ENCODE measurements at places on chromosomes 11 and 22. TPM values are rescaled to one million over a fixed set of nuclear protein-coding genes. Genes with fewer than 3 reads are reported as not detected.

Gene PEX26
- total RNA-seq = 65.5 TPM

Gene CCDC81
- total RNA-seq = 0.16 TPM

Gene RTN4RL2
- total RNA-seq = 0.43 TPM

Gene SERGEF
- total RNA-seq = 37.0 TPM

Gene FXYD2
- 8.3 TPM for total RNA-seq

Gene RAD9A
- 33.7 TPM for total RNA-seq

GRCh38 chr22:20904980-20905355 is 12.2 kb upstream of the CRKL start:
- no peaks in the 10 kb centered on the region for H3K36me3 ChIP-seq
- no peak overlapping the region for H3K4me3 ChIP-seq
- no peak overlapping the region for H3K27ac ChIP-seq
- no peaks in the 10 kb centered on the region for H3K27me3 ChIP-seq
- no peak for DNase-seq

DNA sequence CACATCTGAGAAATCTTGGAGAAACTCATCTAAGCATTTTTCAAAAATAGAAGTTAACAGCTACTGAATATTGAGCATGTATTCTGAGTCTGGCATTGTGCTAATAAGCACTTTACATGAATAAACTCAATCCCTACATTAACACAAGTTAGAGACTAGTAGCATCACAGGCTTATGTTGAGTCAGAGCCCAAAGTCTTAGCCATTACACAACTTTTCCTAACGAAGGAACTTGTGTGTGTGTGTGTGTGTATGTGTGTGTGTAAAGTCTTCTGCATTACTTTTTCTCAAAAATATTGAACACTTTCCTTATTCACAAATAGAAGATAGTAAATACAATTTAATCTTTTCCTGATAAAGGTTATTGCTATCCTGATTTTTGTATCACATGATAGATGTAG is 8.7 kb upstream of the CLPB start:
- H3K36me3 ChIP-seq = no peaks in the 10 kb centered on the region
- no peak overlapping the region for H3K4me3 ChIP-seq
- H3K27ac ChIP-seq = no peak overlapping the region
- H3K4me1 ChIP-seq = peaks cover 4% of the 10 kb centered on the region
- DNase-seq = no peak

DNA sequence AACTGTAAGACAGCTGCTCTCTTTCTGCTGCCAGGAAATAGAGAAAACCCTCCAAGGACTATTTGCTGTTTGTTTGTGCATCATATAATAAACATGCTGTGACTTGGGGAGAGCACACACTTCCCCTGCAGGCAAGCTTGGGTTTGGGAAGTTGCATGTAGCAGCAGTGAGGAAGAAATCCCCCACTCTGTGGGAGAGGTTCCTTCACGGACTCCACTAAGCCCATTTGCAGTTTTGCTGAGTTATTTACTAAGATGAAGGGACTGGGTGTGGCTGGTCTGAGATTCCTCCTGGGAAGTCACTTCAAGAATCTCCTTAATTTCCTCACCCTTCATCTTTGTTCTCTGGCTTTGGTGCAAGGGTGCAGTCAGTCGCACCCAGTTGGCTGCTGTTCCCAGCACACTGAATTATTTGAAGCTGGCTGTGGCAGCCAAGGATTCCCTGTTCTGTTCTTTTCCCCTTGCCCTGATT is 104.9 kb downstream of the ARFGAP2 start:
- H3K27me3 ChIP-seq = no peaks in the 10 kb centered on the region
- H3K4me1 ChIP-seq = no peaks in the 10 kb centered on the region
- no peak for DNase-seq

GRCh38 chr11:97537407-97538150 is 1147.8 kb downstream of the JRKL start:
- no peak overlapping the region for H3K4me3 ChIP-seq
- H3K27me3 ChIP-seq = no peaks in the 10 kb centered on the region
- no peaks in the 10 kb centered on the region for H3K36me3 ChIP-seq
- no peaks in the 10 kb centered on the region for H3K4me1 ChIP-seq
- no peak overlapping the region for H3K27ac ChIP-seq
- no peak for DNase-seq

- H3K27ac ChIP-seq = no peak overlapping the region
- no peaks in the 10 kb centered on the region for H3K36me3 ChIP-seq
- H3K4me1 ChIP-seq = no peaks in the 10 kb centered on the region
- peaks cover 21% of the 10 kb centered on the region for H3K27me3 ChIP-seq
- DNase-seq = no peak
Measured at GRCh38 chr11:83682611-83682973, 396.4 kb upstream of the CCDC90B start.

GRCh38 chr22:29080106-29080975 is 7.5 kb downstream of the KREMEN1 start:
- H3K36me3 ChIP-seq = no peaks in the 10 kb centered on the region
- H3K27ac ChIP-seq = no peak overlapping the region
- H3K27me3 ChIP-seq = peaks cover 62% of the 10 kb centered on the region
- no peak for DNase-seq

DNA sequence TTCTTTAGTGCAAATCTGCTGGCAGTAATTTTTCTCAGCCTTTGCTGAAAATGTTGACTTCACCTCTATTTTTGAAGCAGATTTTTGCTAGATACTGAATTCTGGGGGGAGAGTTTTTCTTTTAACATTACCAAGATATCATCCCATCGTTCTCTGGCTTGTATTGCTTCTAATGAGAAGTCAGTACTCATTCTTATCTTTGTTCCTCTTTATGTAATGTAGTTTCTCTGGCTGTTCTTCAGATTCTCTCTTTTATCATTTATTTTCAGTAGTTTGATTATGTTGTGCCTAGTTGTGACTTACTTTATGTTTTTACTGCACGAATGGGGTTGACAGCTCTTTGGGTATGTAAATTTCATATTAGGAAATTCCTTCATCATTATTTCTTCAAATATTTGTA is 318.7 kb upstream of the PITPNB start:
- no peaks in the 10 kb centered on the region for H3K4me1 ChIP-seq
- H3K4me3 ChIP-seq = no peak overlapping the region
- H3K36me3 ChIP-seq = no peaks in the 10 kb centered on the region
- H3K27ac ChIP-seq = no peak overlapping the region
- peaks cover 3% of the 10 kb centered on the region for H3K27me3 ChIP-seq
- DNase-seq = no peak

- H3K27ac ChIP-seq = no peak overlapping the region
- H3K27me3 ChIP-seq = peaks cover 41% of the 10 kb centered on the region
- no peak overlapping the region for H3K4me3 ChIP-seq
Measured at GRCh38 chr22:33914699-33915098, 5.6 kb downstream of the LARGE1 start.

Data from activated naive CD8-positive, alpha-beta T cell treated with anti-CD3 and anti-CD28 coated beads for 36 hours (primary cell).